ENCODE measurements at places on chromosomes 5 and 9. TPM values are rescaled to one million over a fixed set of nuclear protein-coding genes. Genes with fewer than 3 reads are reported as not detected.

The CCDC152 gene
- total RNA-seq = 2.9 TPM

The MSMP gene
- total RNA-seq = 187 TPM

The FAT2 gene
- total RNA-seq = not detected

The CD72 gene
- not detected for total RNA-seq

The GLRA1 gene
- total RNA-seq = not detected

The SLCO4C1 gene
- not detected for total RNA-seq

The PRDM9 gene
- total RNA-seq = not detected

The LRRC19 gene
- not detected for total RNA-seq

The GDA gene
- total RNA-seq = not detected

All from epithelial cell of umbilical artery (primary cell).